ENCODE measurements at places on chromosomes 4 and X.

GRCh38 chrX:111823703-111824102, 52.3 kb upstream of the TRPC5OS start:
- DNase-seq: no peak

- no peak for DNase-seq
Observed at GRCh38 chr4:97942137-97942536, 201.1 kb downstream of the STPG2 start.

- DNase-seq: no peak
Observed at GRCh38 chrX:111779582-111779981, 96.4 kb upstream of the TRPC5OS start.

DNA sequence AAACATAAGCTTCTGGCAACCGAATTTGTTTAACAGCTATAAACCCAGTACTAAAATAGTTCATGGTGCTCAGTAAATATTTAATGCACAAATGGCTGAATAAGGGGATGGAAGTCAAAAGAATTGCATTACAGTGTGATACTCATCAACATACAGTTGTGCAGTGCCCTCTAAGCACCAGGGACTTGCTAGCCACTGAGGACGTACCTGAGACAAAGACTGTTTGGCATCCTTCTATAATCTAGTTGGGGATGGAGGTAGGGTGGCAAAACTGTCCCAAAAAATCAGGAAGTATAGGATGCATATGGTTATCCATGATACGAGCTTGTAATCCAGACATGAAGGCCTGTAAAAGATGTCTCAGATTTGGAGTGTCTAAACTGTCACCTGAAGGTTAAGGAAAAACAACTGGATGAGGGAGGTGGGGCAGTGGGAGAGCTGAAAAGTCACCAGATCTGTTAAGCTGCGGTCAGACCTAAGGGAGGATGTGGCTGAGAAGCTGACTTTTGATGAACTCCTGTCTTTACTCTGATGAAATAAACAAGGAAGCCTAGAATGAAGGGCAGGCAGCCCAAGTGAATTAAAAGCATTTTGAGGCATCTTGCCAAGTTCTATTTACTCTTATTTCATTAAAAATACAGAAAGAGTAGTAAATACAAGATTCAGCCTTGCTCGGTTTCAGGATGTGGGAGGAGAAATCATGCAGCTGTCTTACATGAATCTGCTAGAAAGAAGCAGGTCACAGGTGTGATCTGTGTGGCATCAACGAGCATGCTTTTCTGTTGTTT, 12.0 kb upstream of the CD38 start:
- no peak for DNase-seq

DNA sequence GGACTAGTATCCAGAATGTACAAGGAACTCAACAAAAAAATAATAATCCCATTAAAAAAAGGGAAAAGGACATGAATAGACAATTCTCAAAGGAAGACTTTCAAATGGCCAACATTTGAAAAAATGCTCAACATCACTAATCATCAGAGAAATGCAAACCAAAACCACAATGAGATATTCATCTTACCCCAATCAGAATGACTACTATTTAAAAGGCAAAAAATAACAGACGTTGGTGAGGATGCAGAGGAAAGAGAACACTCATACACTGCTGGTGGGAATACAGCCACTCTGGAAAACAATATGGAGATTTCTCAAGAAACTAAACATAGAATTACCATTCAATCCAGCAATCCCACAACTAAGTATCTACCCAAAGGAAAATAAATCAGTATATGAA, 133.1 kb downstream of the KDR start:
- no peak for DNase-seq

- no peak for DNase-seq
Observed at GRCh38 chr4:1029529-1029928, 18.1 kb downstream of the FGFRL1 start.

- no peak for DNase-seq
Observed at GRCh38 chr4:67558493-67558892, at the start of gene STAP1. STAP1 (plus strand) TSS chr4:67558727; CDS start chr4:67558810, 83 bp downstream.

GRCh38 chr4:184849185-184849584, 23.4 kb upstream of the ACSL1 start:
- DNase-seq: no peak

DNA sequence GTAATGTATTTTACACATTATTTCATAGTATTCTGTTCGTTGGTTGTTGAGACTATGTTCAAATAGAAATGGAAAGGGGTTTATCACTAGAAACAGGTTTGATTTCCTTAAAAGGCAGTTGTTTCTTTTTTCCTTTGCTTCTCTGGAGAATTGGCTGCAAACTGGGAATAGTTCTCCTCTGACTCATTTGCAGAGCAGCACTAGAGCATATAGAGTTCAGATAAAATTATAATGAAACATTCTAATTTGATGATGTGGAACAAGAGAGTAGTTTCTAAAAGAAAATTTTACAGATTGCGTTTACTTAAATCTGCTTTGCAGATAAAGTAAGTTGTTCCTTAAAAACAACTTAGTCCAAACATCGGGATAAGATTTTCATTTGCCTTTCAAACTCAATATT, 29.7 kb downstream of the SYNPO2 start:
- no peak for DNase-seq
